CD4-positive, alpha-beta T cell treated with Interleukin-1 beta for 1 hour (primary cell): ENCODE measurements at places on chromosomes 6 and 20.
A peak's percentile ranks its signal among the peaks of the same experiment; 100 is the strongest.

- no peak for DNase-seq
Observed at GRCh38 chr20:51620432-51620831, 77.9 kb upstream of the NFATC2 start.

DNA sequence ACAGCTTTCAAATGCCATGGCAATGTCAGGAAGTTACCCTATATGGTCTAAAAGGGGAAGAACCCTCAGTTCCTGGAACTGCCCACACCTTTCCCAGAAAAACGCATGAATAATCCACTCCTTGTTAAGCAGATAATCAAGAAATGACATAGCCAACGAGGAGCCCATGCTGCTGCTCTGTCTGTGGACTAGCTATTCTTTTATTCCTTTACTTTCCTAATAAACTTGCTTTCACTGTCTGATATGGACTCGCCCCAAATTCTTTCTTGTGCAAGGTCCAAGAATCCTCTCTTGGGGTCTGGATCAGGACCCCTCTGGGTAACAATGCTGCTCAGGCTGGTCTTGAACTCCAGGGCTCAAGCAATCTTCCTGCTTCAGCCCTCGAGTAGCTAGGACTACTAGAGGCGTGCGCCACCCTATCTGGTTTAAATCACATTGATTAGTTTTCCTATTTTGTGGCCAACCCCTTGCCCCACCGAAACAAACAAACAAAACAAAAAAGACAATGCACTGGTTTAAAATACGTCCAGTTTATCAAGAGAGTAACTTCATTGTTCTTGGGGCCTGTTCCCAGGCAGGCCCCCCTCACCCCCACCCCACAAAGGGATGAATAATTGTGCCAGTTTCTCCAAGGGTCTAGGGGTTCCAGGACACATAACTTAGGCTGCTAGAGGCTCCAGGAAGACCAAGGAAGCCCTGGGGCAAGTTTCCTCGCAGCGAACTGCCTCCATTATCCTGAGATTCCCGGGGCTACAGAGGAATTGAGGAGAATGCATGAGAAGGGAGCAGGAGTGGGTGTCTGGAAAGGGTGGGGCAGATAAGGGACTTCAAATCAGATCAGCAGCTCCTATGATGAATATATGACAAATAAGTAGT lies 10.1 kb upstream of the AKAP12 start:
- no peak for DNase-seq

- no peak for DNase-seq
Observed at GRCh38 chr6:44000164-44000842, 126.9 kb downstream of the MRPL14 start.

DNA sequence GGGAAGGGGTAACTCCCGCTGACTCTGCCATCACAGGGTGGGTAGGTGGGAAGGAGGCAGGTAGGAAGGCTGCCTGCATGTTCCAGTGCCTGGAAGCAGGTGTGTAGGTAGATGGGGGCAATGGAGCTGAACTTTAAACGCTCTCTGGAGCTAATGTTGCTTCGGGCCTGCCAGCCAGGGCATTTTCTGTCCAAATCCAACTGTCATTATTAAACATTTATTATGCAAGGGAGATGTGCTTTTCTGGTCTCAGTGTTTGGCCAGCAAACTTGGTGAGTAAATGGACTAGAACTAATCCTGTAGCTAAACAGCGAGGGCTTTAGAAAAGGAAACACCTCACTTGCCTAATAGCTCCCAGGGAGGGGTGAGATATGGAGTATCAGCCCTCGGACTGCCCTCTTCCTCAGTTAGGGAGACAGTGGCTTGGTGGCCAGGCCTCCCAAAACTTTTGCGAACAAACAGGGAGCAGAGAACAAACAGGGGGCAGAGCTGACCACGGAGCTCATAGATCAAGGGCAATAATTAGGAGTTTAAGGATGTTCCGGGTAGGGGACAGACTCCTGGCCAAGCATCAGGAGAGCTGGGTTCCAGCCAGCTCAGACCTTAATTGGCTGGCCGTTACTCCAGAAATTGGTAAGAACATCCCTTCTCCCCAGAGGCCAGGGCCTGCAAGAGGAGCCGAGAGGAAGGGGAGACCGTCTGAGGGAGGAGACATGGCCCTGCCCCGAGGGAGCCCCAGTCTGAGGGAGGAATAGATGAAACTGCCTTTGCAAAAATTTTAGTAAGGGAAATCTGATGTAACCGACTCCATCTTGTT lies 131.1 kb downstream of the VEGFA start:
- DNase-seq, result no peak

- no peak for DNase-seq
Observed at GRCh38 chr20:34978092-34978744, 22.6 kb downstream of the MYH7B start.

DNA sequence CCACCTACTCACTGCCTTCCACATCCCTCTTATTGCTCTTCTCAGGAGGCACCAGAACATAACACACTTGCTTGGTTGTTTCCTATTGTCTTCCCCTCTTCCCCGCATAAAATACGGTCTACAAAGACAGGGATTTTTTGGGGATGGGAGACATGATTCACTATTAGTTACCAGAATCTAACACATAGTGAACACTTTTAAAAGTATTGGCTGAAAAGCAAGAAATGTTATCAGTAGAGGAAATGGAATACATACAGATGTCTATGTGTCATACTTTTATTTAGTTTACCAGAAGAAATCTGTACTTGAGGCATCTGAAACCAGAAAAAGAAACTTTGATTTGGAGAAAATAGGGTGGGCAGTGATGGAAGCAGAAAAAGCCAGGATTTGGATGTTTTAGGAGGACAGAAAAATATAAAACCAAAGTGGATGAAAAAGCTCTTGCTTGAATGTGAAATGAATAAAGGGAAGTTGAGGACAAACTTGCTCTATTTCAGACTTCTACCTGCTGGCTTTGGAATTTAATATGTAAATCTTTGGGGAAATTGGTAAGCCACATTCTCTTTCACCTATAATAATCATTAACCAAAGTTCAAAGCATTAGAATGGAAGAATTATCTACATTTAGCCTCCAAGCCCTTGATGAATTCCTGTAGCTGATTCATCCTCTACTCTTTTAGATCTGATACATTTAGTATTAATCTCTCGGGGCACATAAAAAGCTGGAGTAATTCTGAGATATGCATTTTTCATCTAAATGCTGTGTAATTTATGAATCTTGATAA lies 82.6 kb downstream of the DOK5 start:
- no peak for DNase-seq

DNA sequence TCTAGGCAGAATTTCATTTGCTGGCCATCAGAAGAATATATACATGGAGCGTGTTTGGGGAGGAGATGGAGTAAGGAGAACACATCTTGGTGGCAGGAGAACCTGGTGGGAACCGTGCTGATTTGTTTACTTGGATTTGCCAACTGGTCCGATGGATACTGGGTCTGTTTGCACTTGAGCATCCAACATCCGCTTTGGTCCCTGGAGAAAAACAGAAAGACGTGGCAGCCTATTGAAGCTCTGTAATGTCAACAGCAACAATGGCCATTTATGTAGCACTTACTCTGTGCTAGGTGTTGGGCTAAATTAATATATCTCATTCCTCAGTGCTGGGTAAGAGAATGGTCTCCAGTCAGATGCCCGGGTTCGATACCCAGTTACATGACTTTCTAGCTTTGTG lies 125.6 kb downstream of the BCAS1 start:
- no peak for DNase-seq

DNA sequence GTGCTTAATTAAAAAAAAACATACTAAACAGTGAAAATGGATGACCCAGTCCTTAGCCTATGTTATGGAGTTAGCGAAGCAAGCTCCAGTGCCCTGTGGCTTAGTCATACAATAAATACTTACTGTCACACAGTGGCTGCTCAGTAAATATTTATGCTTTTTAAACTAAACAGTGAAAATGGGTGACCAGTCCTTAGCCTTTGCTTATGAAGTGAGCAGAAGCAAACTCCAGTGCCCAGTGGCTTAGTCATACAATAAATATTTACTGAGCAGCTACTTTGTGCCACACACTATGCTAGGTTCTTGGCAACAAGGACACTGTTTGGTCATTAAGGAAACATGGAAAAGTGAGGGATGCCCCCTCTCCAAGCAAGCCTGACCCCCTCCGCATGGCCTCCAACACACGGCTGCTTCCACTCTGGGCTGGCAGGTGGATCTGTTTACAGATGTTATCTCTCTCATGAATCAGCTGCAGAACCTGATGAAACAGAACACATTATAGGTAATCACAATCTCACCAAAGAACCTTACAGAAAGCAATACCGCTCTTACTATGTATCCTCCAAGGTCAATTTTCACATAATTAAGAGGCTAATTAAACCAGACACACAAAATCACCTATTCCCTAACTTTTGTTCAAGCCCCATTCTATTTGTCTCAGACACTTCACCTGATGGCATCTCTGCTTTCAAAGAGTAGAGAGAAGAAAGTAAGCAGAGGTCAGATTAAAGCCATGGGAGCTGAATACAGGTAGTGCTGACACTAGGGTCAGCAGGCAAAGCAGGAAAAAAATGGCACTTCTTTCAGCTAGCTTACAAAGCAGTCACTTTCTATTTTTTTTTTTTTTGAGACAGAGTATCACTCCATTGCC lies 27.3 kb downstream of the CDK5RAP1 start:
- no peak for DNase-seq

DNA sequence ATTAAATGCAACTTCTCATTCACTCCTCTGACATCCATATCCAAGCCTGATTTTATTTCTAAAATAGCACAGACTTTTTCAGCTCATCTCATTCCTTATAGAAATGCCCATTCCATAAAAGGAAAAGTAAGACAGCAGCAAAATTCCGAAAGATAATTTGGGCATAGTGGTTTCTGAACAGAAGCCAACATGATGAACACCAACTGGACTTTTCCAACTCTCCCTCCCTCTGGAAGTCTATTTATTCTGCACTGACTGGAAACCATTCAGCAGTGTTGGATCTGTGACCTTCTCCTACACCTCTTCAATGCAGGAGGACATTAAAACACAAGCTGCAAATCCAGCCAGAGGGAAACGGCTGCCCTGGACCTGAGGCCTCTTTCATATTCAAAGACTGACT lies 306.2 kb upstream of the NT5E start:
- no peak for DNase-seq

GRCh38 chr6:56486681-56487080 lies 156.0 kb downstream of the DST start:
- no peak for DNase-seq

DNA sequence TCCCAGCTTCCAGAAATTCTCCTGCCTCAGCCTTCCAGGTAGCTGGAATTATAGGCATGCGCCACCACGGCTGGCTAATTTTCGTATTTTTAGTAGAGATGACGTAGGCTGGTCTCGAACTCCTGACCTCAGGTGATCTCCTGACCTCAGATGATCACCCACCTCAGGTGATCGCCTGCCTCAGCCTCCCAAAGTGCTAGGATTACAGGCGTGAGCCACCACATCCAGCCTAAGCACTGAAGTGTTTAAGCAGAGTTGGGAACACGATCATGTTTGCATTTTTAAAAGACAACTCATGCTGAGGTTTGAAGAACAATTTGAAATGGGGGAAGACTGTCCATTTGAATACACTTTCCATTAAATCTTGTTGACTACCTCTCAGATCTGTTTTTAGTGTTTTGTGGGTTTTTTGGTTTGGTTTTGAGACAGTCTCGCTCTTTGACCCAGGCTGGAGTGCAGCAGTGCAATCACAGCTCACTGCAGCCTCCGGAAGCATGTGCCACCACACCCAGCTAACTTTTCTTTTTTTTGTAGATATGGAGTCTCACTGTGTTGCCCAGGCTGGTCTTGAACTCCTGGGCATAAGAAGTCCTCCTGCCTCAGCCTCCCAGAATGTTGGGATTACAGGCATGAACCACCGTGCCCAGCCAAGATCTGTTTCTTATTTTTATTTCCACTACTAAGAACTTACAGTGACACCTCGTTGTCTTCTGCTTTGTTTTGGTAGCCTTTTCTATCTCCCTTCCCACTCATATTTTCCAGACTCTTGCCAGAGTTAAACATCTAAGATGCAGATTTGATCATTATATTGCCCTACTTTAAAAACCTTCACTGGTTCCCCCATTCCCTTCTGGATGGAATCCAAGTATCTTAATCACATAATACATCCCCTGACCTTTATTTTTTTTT lies 5.5 kb downstream of the CASP8AP2 start:
- DNase-seq, result peak; percentile 53

DNA sequence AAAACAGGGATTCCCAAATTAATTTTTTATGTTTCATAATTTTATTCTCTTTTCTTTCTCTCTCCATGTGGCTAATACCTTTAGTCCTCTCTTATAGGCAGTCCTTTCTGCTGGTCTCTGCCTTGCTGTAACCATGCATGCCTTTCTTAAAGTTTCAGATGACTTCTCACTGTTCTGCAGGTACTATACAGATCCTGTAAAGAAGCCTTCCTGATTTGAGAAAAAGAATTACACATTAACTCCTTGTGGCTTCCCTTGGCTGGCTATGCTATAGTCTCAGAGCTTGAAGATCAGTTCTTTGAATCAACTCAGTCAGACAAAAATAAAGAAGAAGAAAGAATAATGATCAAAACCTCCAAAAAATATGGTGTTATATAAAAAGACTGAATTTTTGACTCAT lies 7.3 kb upstream of the GPR63 start:
- no peak for DNase-seq

- DNase-seq, result no peak
Observed at GRCh38 chr6:44507014-44507413, 119.5 kb downstream of the CDC5L start.

DNA sequence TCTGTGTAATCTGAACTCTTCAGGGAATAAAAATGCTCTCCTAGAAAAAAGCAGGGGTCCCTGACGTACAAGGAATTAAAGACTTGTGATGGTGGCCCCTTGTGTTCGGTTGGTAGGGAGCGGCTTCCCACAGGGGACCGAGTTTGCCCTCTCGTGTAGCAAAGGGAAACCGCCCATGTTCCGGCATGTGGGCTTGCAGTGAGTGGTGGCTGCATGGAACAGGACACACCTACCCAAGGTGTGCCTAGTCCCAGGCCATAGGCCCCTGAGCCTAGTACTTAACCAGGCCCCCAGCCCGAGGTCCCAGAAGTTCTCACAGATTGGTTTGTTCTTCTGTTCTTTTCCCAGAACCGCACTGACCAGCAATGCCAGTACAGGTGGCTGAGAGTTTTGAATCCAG lies 15.5 kb downstream of the MYBL2 start:
- no peak for DNase-seq

DNA sequence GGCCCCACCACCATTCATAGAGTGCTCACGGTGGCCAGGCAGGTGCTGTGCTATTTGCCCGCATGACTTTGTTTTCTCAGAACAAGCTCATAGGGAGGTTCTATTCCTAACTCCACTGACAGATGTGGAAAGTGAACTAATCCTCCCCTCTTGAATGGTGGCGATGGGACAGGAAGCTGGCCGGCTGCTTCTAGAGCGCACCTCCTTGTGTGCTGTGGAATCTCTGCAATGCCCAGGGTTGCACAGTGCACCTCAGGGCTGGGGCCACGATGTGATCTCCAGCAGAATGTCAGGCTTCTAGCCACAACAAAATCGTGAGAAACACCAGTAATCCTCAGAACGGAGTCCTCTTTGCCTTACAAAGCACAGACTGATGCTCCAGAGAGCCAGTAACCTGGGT lies 53.8 kb upstream of the SLC22A23 start:
- no peak for DNase-seq
